Activated gamma-delta T cell treated with Interleukin-2 at 50 U/mL for 16 hours (primary cell): ENCODE measurements at places on chromosomes 2 and 18.

- DNase-seq, result no peak
Observed at GRCh38 chr18:9724797-9725585, 16.9 kb downstream of the RAB31 start.

GRCh38 chr2:119005051-119005450, 63.1 kb downstream of the MARCO start:
- no peak for DNase-seq

DNA sequence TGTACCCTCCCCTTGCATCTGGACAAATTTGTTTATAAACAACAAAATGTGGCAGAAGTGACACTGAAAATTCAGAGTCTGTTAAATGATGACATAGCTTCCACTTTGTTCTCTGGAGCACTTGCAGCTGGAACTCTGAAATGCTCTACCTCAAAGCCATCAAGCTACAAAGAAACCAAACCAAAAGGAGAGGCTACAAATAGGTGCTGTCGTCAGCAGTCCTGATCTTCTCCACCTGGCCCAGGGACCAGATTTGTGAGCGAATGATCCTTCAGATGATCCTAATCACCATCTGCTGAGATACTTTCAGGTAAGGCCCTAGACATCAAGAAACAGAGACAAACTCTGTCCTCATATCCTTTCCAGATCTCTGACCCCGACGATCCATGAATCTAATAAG, 27.9 kb upstream of the PAIP2B start:
- DNase-seq, result no peak

GRCh38 chr2:204730603-204731002, 185.3 kb downstream of the PARD3B start:
- no peak for DNase-seq

DNA sequence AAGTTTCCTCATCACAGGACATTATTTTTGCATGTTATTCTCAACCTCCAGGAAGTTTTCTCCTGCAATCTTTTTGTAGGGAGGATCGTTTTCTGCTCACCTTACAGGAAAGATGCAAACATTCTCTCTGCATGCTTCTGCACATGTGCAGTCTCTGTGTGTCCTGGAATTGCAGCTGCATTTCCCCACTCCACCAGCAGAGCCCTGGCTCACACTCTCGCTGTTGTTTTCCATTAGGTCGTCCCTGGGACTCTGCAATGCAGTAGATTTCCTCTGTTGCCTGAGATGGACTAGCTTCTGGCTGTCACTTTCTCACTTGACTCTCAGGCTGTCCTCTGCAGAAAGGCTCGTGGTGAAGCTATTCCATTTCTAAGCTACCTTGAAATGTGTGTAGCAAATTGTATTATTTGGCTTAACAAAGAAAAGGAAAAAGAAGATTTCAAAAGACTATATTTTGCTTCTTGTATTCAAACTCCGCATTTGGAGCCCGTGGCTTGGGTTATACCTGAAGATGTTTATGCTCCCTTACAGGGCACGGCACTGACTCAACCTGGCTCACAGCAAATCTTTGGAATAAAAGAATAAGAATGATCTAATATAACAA, 346.7 kb downstream of the RAD51AP2 start:
- DNase-seq, result no peak

DNA sequence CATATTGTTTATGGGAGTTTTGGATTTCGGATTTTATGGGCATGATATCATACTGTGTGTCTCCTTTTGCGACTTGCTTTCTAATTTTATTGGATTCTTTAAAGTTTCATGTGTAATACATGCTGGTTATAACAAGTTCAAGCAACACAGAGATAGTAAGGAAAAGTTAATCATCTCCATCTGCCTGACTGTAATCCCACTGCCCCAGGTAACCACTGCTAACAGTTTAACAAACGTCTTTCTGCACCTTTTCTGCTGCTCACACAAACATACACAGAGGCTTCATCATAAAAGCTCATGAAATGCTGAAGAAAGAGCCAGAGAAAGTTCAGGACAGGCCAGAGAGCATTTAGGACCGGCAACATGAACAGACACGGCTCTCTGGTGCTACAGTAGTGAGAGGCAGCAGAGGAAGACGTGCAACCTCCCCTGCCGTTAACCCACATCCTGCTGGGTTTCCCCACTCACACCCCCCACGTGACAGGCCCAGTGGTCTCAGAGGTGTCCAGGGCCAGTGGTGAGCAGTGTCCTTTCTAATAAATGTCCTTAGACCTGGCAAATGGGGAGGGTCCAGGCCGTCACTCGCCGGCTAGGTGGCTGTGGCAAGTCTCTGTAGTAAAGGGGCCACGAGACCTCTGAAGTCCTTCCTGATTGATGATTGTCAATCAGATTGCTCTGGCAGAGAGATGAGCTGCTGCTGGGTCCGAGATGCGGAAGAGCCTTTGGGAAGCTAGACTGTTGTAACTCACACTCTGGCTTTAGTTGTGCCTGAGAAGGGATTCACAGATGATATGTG, 43.0 kb upstream of the SLC1A4 start:
- DNase-seq, result peak; percentile 54
